Skeletal muscle tissue (tissue), 5 donors: ENCODE measurements at places on chromosomes 4 and X. TPM values are rescaled to one million over a fixed set of nuclear protein-coding genes. Genes with fewer than 3 reads are reported as not detected.

The SPON2 gene
- total RNA-seq, result 29.2 TPM

The NUDT11 gene
- 3.7 TPM for total RNA-seq

The KLB gene
- 1.0 TPM for total RNA-seq

The PSAPL1 gene
- total RNA-seq, result not detected

The LDB2 gene
- total RNA-seq, result 55.8 TPM
